OCI-M1 (cell line): ENCODE measurements at places on chromosomes 7 and 10.

GRCh38 chr10:75475460-75476182 is 44.2 kb downstream of the LRMDA start:
- no peak for DNase-seq

GRCh38 chr10:63751836-63752235 is 230.6 kb downstream of the REEP3 start:
- DNase-seq, result no peak

DNA sequence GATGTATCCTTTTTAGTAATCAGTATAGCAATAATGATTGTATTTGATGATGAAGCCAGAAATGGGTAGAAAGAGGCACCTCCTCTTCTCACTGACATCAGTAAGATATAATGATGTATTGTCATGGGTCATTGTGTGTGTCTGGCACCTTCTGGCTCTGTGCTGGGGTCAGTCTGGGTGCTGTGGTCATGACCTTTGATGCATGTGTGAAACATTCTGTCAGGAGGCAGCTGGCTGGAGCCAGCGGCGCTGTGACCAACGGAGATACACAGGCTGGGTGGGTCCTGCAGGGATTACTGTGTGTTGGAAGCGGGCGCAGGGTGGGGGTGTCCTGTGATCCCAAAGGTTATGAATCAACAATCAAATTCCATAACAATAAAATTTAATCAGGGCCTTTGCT is 35.2 kb downstream of the EEPD1 start:
- DNase-seq, result no peak

DNA sequence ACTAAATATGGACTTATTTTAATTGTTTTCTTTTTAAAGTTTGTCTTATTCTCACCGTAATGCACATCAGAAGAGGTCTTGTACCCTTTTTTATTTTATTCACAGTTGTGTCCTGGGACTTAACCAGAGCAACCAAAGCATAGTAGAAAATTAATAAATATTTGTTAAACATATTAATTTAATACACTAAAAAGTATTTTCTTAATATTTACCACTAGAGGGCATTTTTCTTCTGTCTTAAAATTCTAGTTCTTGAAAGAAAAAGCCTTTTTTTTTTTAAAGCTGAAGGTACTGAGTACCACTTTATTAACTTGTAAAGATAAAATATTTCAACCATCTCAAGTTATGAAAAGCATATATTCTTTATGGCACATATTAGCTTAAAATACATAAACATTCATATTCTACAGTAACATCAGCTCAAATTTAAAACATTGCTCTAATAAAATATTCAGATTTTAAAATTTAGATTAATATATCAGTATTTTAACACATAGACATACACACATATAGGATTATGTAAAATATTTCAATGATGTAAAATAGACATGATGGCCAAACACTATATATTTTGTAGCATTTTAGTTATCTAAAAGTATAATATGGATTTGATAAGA is 260.4 kb downstream of the SEMA3A start:
- DNase-seq, result peak; percentile 44

DNA sequence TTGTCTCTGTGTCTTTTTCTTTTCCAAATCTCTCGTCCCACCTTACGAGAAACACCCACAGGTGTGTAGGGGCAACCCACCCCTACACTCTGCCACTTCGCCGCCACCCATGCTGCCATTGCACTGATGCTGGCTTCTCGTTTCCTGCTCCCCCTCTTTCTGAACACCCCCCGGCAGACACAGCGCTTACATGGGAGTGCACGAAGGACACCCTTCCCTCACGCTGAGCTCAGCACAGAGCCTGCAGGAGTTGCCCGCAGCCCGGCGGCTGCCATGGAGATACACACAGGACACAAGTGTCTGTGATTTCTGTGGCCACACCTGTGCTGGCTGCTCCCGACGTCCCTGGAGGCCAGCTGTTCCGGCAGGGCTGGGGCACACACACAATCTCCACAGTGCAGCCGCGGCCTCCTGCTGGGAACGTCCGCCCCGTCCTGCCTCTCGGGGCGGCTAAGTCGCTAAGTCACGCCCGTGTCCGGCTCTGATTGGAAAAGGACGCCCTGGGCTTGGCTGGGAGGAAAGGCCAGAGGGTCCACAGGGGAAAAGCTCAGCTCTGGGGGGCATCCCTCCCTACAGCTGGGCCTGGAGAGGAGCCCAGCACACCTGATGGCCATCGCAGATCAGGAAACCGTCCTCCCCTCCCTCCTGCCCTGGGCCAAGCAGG is 349.8 kb downstream of the PTPRN2 start:
- no peak for DNase-seq

DNA sequence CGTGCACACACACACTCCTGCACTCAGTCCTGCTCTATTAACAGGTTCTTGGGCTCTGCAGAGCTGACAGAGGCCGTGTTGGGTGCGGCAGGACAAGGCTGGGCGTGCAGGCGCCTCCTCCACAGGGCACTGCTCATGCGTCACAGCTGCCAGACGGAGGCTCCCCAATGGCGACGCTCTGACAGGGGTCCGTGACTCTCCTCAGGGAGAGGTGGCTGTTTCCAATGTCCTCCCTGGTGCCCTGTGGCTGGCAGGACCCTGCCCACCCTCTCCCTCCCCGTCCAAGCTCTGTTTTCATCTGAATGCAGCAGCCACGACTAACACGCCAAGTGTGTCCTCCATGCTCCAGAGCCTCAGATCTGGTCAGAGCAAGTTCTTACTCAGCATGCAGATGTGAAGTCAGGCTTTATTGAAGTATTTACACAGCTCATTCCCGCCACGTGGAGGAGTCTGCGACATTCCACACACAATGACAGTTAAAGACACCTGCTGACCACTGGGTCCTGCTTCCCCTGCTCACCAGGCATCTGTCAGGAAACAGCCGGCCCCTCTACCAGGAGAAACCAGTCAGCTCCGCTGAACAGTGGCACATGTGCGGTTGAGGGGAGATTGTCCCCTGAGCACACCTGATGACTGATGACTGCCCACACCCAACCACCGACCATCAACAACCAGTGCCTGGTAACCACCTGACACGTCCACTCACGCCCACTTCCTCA is 116.7 kb downstream of the VIPR2 start:
- DNase-seq, result no peak

GRCh38 chr10:113880236-113880635 is 25.8 kb downstream of the NHLRC2 start:
- DNase-seq, result no peak

GRCh38 chr10:75547391-75548298 is 116.2 kb downstream of the LRMDA start:
- DNase-seq, result peak; percentile 77

DNA sequence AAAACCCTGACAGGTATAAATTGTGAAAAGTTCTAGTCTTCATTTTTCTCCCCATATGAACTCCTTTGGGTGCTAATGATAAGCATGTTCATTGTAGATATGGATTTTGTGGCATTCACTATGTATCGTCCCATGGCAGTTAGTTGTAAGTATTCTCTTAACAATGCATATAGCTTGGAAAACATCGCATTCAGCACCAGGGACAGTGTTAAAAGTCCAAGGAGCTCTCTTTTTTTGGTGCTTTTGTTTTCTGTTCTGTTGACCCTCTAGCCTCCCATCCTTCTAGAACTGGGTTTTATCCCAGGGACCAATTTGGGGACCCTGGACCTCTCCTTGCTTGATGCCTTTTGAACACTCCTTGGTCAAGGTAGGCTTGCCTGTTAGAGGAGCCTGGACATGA is 37.7 kb downstream of the INSYN2A start:
- no peak for DNase-seq

- no peak for DNase-seq
These were observed 8.4 kb upstream of the PFKFB3 start for GRCh38 chr10:6194311-6194710.

- DNase-seq, result no peak
These were observed 226.8 kb downstream of the CDC14C start for GRCh38 chr7:49151146-49151545.

GRCh38 chr10:123945325-123945920 is 53.8 kb upstream of the CPXM2 start:
- DNase-seq, result peak; percentile 22

DNA sequence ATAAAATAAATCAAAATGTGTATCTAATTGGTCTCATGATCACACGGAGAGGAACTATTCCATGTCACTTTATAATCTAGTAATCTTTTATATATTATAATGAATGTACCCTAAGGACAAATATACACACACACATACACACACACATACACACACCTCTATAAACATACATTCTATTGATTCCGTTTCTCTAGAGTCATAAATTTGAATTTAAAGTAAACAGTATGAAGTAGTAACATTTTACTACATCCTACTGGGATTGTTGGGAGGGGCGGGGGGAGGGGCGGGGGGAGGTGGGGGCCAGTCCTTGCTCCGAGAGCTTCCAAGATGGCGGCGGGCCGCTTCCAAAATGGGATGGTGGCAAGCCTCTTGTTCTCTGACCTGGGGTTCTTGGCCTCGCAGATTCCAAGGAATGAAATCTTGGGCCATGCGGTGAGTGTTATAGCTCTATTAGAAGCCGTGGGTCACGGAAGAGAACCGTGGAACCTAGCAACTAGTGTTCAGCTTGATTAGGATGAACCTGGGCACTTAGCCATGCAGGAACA is 143.2 kb downstream of the REEP3 start:
- DNase-seq, result no peak

GRCh38 chr7:110718503-110719205 is 372.3 kb upstream of the LRRN3 start:
- DNase-seq, result no peak

DNA sequence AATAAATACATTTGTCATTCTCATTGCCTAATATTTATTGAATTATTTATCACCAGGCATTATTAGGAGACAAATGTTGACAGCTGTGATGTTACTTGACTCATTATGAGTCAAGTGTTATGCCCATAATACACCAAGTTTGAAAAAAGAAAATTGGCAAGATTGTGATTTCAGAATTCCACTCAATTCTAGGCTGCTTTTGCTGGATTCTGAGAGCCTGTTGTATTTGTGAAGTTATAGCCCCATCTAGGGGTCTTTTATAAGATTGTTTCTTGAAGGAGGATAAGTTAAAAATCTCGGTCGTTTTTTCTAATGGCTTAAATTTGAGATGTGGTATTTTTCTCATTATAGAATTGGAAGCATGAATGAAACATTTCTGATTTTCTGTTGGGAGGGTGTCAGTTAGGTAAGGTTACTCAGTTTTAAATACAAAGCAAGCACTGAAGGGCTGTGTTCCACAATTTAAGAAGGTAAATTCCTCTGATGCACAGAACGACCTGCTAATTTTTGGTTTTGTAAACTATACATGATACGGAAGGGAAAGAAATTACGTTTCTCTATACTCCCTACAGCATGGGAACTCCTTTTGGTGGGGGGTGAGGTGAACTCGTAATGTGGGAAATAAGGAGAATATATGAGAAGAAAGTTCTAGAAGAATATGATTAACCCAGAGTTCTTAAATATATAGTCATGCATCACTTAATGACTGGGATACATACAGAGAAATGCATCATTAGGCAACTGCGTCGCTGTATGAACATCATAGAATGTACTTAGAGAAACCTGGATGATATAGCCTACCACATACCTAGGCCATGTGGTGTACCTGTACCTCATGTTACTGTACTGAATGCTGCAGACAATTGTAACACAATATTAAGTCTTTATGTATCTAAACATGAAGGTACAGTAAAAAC is 2.6 kb downstream of the STK31 start:
- peak; percentile 57 for DNase-seq

DNA sequence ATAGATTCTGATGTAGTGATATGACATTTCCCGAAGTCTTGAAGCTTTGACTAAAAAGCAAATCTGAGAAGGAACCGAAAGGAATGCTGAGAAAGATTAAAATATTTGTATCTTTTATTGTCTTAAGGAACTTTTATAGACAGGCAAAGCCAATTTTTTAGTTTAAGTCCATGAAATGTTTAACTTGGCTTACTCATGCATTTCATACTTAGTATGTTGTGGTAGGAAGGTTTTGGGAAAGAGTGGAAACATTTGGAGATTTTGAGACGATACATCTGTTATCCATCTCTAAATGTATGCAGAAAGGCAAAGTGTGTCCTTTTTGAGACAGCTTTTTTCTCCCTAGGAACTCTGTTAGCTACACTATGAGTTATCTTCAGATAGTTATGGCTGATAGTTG is 10.1 kb downstream of the TBC1D12 start:
- no peak for DNase-seq

- no peak for DNase-seq
These were observed 72.3 kb upstream of the LEP start for GRCh38 chr7:128168667-128169210.

DNA sequence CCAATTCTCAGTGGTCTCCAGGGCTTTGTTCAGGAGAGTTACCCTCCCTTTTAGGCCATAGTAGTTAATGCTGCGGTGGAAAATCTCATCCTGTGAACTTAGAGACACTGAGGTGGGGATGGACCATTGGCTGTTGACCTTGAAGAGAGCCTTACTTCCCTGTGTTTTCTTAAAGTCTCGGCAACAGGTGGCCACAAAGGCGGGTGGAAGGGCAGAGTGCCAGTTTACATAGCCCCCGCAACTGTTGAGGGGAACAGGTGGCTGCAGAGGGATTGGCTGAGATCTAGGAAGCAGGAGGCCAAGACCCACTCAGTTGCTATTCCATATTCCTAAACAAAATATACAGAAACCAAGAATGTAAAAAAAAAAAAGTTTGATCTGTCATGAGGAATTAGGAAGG is 160.6 kb downstream of the ST7 start:
- no peak for DNase-seq
